Cortex of kidney (tissue), 1 donor: ENCODE measurements at places on chromosomes 6 and 20.

DNA sequence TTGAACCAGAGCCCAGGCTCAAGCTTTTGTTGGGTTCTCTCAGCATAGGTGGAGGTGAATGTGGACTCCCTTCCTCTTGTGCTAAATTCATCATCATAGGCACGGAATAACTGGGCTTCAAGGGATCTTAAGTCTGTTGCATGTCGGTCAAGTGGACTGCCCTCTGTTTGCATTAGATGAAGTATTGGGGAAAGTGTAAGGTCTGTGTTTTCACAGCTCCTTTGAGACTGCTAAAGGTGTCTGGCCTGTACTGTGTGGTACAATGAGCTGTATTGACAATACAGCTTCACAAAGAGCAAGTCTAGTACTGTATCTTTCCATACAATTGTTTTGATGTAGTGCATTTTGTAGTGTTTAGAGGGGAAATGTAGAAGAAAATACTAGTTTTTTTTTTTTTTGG is 34.3 kb upstream of the TULP4 start:
- no peak for DNase-seq

DNA sequence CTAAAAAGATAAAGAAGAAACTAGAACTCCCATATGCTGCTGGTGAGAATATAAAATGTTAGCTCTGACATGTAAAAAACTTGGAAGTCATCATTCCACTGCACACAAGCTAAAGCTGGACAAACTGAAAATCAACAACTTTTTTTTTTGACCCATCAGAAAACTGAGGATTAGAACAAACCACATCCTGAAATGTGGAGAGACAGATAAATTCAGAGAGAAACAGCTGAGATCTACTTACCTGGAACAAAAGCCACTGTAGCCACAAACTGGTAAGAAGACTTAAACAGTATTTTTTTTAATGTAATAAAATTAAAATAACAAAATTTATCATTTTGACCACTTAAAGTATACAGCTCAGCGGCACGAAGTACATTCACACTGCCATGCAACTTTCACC is 408.5 kb upstream of the RGS17 start:
- no peak for DNase-seq

DNA sequence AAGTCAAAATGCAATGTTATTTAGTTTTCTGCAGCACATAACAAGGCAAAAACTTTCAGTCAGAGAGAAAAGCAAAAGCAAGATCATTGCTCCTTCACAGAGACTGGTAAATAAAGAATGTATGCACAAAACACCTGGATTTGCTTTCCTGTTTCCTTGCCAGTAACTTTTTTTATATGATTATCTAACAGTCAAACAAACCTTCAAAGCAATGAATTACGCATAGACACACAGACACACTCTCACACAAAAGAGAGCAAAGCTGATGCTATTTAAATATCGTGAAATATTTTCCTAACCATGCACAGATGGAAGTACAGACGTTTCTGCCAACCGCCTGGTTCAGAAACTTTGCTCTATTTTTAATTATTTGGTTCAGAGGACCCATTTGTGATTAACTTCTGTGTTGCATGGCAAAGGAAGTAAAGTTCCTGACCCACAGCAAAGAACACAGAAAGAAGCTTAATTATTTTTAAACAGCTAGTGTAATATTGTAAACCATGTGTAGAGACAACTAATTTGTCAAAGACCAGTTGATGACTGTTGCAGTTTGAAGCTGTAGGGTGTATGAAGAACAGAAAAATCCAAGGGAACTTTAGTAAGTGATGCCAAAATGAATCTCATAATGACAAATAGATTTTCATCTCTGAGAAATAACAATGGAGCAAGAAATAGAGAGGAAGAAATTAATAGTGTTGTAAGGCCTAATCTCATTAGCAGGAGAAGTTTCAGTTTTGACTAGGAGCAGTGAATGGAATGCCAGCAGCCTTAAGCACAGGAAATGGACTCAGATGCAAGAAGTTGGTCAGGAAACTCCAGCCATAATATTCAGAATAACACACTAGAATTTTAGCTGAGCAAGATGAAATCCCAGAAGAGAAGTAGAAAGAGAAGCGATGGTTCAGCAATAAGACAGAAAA is 24.1 kb downstream of the ATXN1 start:
- no peak for DNase-seq

- no peak for DNase-seq
Observed at GRCh38 chr6:125533710-125534397, 215.6 kb upstream of the HEY2 start.

GRCh38 chr6:37742401-37742760 is 44.7 kb upstream of the MDGA1 start:
- no peak for DNase-seq

DNA sequence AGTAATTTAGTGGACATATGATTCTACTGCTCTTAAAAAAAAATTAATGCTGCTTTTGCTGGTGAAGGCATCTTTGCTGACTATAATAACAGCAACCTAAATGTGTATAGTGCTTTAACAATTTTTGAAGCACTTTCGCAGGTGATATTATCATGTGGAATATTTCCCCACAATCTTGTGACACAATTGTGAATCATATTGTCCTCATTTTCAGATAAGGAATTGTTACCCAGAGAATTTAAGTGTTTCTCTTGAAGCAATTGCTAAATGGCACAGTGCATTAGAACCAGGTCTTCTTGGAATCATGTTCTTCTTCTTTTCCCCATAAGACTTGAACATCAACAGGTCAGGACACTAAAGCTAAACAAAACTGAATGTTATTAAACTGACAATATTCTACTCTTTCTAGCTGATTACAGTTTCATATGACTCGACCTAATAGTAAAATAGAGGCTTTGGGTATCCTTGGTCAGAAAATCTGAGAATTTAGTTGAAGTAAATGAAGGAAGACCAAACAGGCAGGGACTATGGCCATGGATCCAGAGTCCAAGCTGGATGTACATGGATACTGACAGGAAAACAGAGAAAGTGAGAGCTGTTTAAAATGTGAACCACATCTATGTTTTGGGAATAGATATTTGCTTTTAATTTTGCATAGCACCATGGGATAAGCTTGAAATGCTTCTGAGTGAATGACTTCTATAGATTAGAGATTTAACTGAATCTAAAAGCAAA is 121.8 kb upstream of the SLC35B3 start:
- DNase-seq, result no peak

DNA sequence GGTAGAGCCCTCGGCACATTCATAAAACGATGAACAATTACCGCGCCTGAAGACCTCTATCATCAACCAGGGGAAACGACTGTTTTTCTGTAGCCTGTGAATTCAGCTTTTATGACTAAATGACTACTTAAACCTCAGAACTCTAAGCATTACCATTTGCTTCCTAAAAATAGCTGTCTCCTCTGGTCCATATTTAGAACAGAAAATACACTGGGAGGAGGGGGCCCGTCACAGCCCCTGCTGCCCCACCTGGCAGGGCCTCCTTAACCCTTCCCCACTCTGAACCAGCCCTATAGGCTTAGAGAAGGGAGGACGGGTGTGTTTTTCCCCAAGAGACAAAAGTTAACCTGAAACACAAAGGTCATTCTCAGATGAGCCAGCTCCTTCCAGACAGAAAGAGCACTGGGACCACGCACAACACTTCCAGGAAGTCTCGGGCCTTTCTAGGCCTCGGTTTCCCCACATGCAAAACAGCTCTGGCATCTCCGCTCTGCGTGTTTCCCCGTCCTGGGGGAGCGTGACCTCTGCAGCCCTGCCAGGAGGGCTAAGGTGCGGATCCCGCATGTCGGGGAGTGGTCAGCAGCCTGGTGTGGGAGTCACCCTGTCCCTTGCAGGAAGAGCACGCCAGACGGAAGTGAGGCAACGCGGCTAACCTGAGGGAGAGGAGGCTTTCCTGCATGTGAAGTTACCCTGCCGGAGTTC is 193.9 kb downstream of the DLL1 start:
- DNase-seq, result no peak
